ENCODE measurements at places on chromosomes 3 and 15. TPM values are rescaled to one million over a fixed set of nuclear protein-coding genes. Genes with fewer than 3 reads are reported as not detected.

GRCh38 chr3:185362850-185363661, at the start of gene MAP3K13:
TSS of gene MAP3K13 (plus strand) at chr3:185363136. CDS start at chr3:185428582, 65,446 bp downstream.
- peak; percentile 57 for DNase-seq
- H3K27ac ChIP-seq = peak within 1 kb of the TSS; percentile 36
- peaks cover 49% of the 10 kb centered on the region for H3K27me3 ChIP-seq
- peak within 1 kb of the TSS; percentile 91 for H3K4me3 ChIP-seq

DNA sequence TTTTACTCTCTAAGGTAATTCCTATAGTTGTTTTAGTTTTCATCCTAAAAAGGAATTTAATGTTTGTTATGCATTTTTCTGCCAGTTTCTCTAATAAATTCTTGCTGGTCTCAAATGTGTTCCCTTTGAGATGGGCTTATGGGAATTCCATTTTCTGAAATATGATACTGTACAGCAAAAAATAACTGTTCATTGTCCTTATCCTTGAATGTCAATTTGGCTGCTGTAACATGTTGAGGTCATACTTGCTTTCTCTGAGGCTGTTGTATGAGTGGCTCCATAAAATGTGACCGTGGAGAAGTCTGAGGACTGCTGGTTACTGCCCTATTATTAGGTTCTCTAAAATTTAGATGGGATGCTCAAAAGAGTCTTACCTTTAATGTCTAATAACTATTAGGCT, 266.5 kb downstream of the ADAMTS17 start:
- H3K36me3 ChIP-seq = no peaks in the 10 kb centered on the region
- no peak overlapping the region for H3K27ac ChIP-seq
- no peak for DNase-seq
- H3K4me1 ChIP-seq = no peaks in the 10 kb centered on the region
- H3K27me3 ChIP-seq = no peaks in the 10 kb centered on the region
- no peak overlapping the region for H3K4me3 ChIP-seq

GRCh38 chr3:195195321-195196209, 75.4 kb downstream of the XXYLT1 start:
- peak; percentile 54 for DNase-seq
- peak overlapping the region; percentile 92 for H3K27ac ChIP-seq
- peak overlapping the region; percentile 3 for H3K4me3 ChIP-seq
- peaks cover 18% of the 10 kb centered on the region for H3K36me3 ChIP-seq

DNA sequence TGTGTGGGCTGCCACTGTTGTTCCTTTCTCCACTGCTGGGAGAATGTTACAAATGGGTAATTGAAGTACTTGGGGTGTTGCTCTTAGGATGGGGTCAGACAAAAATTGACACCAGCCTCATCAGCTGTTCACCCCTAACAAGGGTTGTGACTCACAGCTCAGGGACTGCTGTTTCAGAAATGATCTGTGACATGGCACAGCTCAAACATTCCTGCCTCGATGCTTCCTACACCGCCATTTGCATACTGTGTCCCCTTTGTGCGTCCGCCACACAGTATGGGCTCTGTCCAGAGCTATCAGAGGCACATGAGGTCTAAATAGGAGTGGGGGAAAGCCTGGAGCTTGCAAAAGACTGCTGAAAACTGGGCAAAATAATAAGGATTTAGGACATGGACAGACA, 43.9 kb downstream of the CCNL1 start:
- no peaks in the 10 kb centered on the region for H3K36me3 ChIP-seq
- peaks cover 2% of the 10 kb centered on the region for H3K27me3 ChIP-seq
- H3K4me3 ChIP-seq = no peak overlapping the region
- H3K27ac ChIP-seq = peak overlapping the region; percentile 46
- DNase-seq = no peak
- peaks cover 30% of the 10 kb centered on the region for H3K4me1 ChIP-seq

DNA sequence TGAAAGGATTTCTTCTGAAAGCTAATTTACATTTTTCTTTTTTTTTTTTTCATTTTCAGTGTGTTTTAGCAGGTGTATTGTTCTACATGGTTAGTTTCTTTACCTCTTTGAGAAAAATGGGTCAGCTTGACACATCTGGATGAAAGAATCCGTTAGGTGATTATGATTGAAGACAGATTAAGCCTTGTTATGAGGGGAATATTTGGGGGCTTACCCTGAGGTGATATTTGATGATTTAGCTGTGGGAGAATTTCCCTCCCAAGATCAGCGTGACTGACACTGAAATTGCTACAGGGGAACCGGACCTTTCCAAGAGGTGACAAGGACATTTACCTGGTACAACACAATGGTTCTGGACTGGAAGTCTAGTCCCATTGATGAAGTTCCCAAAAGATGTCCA, 147.5 kb downstream of the NFKBIZ start:
- DNase-seq = no peak
- no peak overlapping the region for H3K27ac ChIP-seq

- peak overlapping the region; percentile 94 for H3K4me3 ChIP-seq
- peaks cover 51% of the 10 kb centered on the region for H3K4me1 ChIP-seq
- H3K27ac ChIP-seq = peak overlapping the region; percentile 89
- no peaks in the 10 kb centered on the region for H3K36me3 ChIP-seq
- DNase-seq = no peak
- H3K27me3 ChIP-seq = peaks cover 2% of the 10 kb centered on the region
These were observed 2.4 kb downstream of the ADAMTS9 start for GRCh38 chr3:64685331-64685799.

DNA sequence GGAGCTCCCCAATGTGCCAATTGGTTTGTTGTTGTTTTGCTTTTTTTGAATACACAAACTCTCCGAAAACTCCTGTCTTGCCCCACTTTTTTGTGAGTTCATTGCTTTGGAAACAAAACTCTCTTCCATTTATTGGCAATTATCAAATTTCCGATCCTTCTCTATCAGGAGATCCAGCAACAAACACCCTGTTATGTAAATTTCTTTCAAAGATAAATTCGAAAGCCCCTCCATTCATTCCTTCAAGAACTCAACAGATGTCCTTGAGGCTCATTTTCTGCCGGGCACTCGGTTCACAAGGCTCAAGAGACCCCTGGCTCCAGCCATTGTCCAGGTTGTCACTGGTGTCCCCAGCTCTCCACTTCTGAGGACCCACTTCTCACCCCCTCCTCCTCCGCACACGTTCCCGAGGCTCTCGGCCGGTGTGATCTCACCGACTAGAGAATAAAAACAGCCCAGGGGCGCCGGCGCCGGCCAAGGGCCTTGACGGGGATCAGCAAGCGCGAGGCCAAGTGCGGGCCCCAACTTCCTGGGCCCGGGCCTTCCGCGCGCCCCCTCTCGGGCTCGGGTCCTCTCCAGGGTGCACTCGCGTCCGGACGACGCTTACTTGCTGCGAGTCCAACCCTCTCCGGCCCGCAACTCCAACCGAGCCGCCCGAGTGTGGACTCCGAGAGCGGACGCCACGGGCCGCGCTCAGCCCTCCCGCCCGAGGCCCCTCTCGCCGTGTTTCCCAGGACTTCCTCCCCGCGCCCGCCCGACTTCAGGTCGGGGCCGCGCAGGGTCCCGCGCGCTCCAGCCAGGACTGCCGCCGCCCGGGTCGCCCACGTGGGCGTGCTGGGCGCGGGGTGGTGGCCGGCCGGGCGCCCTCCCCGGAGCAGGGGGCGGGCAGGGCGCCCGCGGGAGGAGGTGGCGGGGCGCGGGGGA, 533 bp upstream of the SMAD3 start:
- peak; percentile 60 for DNase-seq
- peaks cover 22% of the 10 kb centered on the region for H3K27me3 ChIP-seq
- no peaks in the 10 kb centered on the region for H3K36me3 ChIP-seq
- peak overlapping the region; percentile 19 for H3K27ac ChIP-seq

TMEM158 gene
- 10.6 TPM for total RNA-seq

ACP3 gene
- total RNA-seq = not detected

NME9 gene
- 0.79 TPM for total RNA-seq

POTEB3 gene
- not detected for total RNA-seq

WDR53 gene
- total RNA-seq = 13.4 TPM

All from neural crest cell (in vitro differentiated cells).